Stimulated activated CD8-positive, alpha-beta memory T cell treated with anti-CD3 and anti-CD28 coated beads, Interleukin-2, amount 100 ng/mL, for 1 hour (primary cell): ENCODE measurements at places on chromosomes 12 and 14.

- DNase-seq: no peak
Observed at GRCh38 chr14:31084385-31084784, 58.2 kb upstream of the STRN3 start.

DNA sequence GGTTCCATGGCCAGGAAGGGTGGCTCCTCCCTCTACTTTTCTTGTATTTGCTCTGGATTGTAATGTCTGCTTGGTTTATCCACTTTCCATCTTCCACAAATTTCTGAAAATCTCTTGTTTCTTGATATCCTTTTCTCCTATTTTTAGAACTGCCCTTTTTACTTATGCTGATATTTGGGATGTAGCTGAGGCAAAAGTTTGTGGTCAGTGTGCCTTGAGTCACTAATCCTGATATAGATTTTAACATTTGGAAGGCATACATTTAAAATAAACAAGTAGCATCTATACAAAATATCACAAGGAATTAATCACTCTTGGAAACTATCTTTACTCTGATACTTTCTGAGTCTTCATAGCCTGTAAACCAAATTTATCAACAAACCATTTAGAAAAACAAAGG, 11.0 kb downstream of the GRIP1 start:
- no peak for DNase-seq

DNA sequence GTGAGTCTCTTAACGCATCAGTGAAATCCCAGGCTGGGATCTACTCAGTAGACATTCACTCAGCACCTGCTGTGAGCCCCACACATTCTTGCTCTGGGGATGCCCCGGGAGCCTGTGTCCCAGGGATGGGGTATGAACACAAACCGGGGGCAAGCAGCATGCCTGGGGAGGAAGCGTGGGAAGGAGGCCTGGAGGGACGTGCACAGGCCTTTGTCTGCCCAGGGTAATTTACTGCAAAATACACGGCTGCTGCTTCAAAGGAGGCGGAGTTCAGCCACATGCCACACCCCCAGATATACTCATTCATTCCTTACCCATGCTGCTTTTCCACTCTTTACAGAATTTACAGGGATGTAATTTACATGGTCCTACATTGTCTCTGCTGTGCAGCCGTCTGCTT, 187.8 kb downstream of the ADGRD1 start:
- no peak for DNase-seq

DNA sequence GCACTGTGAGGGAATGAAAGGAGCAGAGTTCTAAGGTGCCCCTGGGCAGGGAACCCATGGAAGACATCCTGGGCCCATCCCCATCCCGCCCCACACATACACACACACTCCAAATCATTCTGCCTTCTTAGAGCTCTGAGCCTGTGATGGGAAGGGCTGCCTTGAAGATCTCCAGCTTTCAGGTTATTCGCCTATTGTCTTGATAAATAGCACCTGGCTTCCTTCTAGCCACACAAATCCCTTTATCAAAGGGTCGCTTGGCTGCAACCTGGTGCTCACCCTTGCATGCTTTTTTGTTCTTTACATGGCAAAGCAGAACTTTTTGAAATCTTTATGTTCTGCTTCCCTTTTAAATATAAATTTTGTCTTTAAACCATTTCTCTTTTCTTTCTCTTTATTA, 112.2 kb upstream of the TMTC1 start:
- no peak for DNase-seq

- DNase-seq: no peak
Observed at GRCh38 chr14:31884776-31885379, 192.2 kb upstream of the ARHGAP5 start.

DNA sequence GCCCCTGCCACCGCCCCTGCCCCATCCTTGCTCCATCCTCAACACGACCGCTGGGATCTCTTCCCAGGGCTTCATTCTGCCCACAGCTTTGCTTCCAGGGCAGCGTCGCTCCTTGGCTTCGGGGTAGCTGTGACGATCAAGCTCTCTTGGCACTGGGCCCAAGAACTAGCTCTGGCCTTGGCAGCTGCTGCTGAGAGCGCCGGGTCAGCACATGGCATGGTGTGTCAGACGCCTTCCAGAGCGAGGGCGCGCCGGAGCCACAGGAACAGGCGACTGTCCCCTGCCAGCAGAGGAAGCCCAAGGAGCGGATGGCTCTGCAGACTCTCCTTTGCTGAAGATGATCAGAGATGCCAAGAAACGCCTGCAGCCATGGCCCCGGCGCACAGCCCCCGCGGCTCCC, 15.9 kb downstream of the RAB35 start:
- DNase-seq: no peak

DNA sequence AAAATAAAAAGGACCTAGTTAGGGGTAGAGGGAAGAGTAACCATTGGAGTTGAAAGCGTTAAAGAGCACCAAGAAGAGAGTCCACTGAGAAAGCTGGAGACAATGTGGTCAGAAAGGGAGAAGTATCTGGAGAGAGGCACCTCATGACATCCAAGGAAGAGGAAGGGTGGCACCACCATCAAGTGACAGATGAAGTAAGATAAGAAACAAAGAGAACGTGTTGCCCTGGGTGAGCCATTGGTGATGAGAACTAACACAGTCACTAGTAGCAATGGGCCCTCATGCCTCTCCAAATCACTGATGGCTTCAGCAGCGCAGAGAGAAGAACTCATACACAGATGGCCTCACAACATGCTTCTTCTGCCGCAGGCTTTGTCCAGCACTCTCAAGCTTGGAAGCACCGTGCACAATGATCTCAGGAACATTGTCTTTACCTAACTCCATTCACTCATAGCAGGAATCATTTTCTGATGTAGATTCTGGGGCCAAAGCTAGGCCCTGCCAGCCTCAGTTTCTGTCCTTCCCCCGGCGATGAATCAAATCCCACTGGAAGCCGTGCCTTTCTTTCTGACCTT, 252.9 kb downstream of the DPF3 start:
- DNase-seq: no peak

GRCh38 chr14:78524196-78524595, 354.0 kb downstream of the NRXN3 start:
- DNase-seq: no peak

DNA sequence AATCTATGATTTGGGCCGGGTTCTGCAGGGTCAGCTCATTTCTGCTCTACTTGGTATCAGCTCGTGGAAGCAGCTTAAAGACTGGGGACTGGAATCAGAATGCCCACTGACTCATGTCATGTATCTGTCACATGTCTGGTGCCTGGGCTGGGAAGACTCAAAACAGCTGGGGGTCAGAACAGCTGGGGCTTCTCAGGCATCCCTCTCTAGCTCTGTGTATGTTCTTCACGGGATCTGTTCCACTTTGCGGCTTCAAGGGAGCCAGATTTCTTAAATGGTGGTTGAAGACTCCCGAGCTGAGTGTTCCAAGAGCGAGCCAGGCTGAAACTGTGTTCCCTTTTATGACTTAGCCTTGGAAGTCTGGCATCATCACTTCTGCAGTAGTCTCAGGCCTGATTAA, 11.9 kb downstream of the AEBP2 start:
- no peak for DNase-seq

- no peak for DNase-seq
Observed at GRCh38 chr14:73695997-73696396, 18.2 kb downstream of the PNMA1 start.

- no peak for DNase-seq
Observed at GRCh38 chr14:68849416-68849815, 56.5 kb upstream of the ZFP36L1 start.

DNA sequence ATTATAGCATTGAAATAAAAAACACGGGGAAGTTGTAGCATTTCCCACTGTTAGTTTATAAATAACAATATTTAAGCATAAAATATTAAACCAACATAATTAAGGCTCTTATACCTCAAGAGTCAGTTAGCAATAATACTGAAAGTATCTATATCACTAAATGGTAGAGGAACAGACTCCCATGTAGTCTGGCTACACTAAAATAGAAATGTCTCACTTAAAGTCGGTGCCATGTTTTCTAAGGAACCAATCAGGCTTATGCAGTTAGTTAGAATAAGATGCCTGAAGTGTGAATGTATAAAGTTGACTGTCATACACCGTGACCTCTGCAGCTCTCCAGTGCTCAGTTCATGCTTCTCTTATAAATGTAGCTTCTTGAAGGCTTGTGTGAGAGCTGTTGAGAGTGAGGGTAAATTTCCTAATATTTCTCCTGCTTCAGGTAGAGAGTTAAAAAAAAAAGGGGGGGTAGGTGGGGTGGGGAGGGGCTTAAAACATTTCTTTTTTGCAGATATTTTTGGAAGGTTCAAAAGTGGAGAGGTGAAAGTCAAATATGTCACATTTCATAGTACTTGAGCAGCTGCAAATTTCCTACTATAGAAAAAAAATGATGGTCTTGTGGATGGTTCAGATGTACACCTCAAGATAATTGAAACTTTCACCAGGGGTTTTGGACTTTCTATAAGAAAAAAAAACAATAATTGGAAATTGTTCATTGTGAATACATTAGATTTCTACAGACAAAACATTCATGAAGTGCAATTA, 64.5 kb downstream of the PTCSC3 start:
- no peak for DNase-seq

- no peak for DNase-seq
Observed at GRCh38 chr14:44379292-44379977, 127.6 kb downstream of the FSCB start.

- DNase-seq: no peak
Observed at GRCh38 chr14:77889971-77890442, 90.1 kb downstream of the ADCK1 start.

- no peak for DNase-seq
Observed at GRCh38 chr12:101539148-101539547, 55.6 kb upstream of the MYBPC1 start.

DNA sequence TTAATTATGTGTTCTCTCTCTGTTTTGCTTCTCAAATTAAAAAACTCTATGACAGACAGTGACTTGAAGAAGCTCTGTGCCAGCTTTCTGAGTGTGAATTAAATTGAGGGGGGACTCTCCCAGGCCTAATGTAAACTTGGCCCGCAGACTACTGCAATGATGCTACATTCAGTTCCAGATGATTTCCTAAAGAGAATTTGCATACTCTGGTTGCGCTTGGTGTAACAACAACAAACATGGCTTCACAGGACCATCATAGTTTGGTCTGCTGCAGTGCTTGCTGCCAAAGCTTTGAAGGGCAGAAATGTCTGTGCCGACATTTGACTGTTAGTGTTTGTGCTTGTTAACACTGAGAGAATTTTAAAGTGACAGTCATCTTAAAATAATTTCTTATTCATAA, 25.0 kb downstream of the CFAP54 start:
- no peak for DNase-seq

GRCh38 chr14:95156161-95157047, 925 bp downstream of the DICER1 start:
- DNase-seq: peak; percentile 4

- DNase-seq: no peak
Observed at GRCh38 chr12:72318341-72318740, 46.2 kb downstream of the TRHDE start.

GRCh38 chr14:62162998-62163589, 400.9 kb downstream of the SNAPC1 start:
- no peak for DNase-seq

DNA sequence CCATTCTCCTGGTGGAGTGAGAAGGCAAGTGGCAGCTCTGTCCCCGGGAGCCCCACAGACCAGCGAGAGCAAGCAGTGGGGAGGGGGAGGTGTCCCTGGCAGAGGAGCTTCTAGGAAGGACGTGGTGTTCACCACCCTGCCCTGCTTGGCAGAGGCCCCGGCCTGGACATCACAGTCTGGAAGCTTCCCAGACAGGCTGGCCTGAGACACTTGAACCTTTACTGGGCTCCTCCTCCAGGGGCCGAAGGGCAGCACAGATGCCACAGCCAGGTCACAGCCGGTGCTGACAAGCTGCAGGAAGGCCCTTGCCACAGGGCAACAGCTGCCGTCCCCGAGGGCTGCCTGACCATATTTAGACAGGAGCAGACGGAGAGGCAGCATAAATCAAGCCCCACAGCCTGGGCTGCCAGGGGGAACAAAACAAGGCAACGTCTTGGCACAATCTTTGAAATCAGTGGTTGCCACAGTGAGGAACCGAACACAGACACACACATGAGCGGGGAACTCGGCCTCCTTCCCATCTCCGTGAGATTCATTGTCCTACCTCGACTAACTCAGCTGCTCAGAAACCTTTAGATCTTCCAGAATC, 28.5 kb downstream of the PRIMA1 start:
- DNase-seq: no peak

DNA sequence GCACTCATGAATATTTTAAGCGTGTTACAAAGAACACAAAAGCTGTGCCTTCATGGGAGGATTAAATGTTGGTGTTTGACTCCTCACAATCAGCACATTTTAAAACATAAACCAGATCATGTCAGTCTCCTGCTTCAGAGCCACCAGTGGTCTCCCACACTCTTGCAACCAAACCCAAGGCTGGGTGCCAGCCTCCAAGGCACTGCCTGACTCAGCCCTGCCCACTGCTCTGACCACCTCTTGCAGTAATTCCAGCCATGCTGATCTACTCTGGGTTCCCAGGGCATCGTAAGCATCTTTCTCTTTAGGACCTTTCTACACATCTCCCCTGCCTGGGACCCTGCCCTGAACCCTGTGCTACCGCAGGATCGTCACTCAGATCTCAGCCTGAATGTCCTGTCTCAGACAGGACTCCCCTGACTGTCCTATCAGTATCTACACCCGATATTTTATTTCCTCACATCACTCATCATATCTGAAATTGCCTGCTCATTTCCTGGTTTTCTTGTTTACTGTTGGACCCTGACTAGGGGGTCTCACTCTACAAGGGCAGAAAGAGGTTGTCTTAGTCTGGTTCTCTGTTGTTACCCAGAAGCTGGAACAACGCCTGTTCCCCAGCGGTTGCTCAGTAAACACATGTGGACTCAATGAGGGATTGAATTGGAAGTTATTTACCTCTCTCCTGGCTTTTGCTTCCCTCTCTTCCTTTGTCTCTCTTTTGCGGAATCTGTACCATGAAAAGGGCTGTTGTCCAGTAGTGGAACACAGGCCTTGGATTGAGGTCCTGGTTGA, 449.8 kb downstream of the RAD51B start:
- no peak for DNase-seq

GRCh38 chr12:47145188-47145587, 65.4 kb upstream of the AMIGO2 start:
- DNase-seq: no peak

DNA sequence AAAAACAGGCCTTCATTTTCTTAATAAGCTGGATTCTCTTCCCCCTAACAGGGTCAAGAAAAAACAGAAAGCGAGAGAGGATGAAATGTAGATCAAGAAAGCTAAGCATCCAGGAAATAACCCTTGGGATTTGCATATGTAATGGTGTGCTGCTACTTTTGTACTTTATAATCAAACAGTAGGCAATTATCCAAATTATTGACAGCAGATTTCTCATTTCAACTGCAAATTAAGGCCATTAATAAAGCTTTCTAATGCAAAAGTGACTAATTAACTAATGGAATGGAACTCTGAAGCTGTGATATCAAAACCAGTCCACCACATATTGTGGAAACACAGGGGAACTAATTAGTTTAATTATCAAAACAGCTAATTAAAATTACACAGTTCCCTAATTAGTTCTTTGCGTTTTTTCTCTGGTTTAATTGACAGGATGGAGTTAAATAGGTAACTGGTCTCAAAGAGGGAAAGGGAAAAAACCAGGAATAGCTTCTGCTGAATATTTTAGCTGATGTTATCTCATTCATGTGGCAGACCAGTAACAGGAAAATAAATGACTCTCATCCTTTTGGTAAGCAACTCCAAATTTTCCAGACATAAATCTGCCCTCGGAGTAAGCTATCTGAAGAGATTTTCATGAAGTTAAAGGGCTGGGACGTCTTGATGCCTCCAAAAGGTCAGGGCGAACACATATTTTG, 182.7 kb upstream of the LMO3 start:
- DNase-seq: no peak
